Activated CD4-positive, alpha-beta T cell treated with anti-CD3 and anti-CD28 coated beads for 48 hours (primary cell): ENCODE measurements at places on chromosomes 1 and 21.

- DNase-seq, result no peak
Observed at GRCh38 chr1:106889583-106889982, 166.9 kb upstream of the PRMT6 start.

DNA sequence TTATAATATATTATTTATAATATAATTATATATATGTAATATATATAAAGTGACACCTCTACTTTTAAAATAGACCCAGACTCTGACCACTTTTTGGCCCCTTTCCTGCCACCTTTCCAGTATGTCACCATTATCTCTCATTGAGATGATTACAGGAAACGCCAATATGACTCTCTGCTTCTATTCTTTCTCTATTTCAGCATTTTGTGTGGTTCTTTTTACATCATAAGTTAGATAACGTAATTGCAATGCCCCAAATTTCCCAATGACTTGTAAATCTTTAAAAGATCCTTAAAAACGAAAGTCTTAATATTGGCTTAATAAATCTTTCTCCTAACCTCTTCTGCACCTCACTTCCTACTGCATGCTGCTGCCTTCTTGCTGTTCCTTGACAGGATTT is 8.1 kb upstream of the GBP5 start:
- no peak for DNase-seq

- no peak for DNase-seq
Observed at GRCh38 chr1:230299191-230300006, 126.7 kb downstream of the PGBD5 start.

DNA sequence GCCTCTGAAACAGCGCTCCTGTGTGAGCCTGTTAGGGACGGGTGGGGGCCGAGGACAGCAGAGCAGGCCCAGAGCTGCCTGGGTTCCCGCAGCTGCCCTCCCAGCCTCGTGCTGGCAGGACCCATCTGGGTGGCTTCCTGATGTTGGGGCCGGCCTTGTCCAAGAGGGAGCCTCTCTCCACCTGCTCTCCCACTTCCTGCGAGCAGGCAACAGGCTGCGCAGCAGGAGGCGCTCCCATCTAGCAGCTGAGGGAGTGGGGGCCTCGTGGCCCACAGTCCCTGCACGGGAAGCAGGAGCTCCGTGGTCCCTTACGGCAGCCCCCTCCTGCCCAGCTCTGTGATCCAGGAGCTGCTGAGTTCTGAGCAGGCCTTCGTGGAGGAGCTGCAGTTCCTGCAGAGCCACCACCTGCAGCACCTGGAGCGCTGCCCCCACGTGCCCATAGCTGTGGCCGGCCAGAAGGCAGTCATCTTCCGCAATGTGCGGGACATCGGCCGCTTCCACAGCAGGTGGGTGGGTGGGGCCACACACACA is 68.0 kb downstream of the TRIM11 start:
- DNase-seq, result no peak

GRCh38 chr21:31501926-31502325 is 157.6 kb upstream of the SOD1 start:
- DNase-seq, result no peak

- peak; percentile 64 for DNase-seq
Observed at GRCh38 chr1:207815913-207816291, 64.0 kb downstream of the CD46 start.

DNA sequence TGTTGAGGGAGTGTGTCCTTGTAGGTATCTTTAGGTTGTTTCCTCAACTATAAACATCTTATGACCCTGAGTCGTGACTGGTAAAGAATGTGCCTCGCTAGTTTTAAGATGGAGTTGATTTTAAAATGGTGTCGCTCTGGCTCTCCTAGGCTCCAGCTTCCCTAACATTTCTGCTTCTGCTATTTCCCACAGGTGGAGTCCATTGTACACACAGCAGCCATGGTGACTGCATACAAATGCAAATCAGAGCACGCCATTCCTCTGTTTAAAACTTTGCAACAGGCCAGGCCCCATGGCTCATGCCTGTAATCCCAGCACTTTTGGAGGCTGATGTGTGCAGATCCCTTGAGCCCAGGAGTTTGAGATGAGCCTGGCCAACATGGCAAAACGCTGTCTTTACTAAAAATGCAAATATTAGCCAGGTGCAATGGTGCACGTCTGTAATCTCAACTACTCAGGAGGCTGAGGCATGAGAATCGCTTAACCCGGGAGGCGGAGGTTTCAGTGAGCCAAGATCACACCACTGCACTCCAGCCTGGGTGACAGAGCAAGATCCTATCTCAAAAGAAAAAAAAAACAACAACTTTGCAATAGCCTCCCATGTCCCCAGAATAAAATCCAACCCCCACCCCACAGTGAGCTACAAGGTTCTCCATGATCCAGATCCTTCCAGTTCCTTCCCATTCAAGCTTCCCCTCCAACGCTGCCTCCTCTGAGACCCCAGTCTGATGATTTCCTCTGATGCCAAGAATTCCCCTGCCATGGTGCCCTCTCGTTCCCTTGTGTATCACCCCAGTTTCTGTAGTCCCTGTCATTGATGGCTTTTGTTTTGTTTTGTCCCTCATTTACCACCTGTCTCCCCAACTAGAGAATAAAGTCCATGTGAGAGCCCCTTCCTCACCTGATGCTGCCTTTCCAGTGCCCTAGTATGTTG is 36.9 kb upstream of the KLHDC7A start:
- DNase-seq, result no peak

DNA sequence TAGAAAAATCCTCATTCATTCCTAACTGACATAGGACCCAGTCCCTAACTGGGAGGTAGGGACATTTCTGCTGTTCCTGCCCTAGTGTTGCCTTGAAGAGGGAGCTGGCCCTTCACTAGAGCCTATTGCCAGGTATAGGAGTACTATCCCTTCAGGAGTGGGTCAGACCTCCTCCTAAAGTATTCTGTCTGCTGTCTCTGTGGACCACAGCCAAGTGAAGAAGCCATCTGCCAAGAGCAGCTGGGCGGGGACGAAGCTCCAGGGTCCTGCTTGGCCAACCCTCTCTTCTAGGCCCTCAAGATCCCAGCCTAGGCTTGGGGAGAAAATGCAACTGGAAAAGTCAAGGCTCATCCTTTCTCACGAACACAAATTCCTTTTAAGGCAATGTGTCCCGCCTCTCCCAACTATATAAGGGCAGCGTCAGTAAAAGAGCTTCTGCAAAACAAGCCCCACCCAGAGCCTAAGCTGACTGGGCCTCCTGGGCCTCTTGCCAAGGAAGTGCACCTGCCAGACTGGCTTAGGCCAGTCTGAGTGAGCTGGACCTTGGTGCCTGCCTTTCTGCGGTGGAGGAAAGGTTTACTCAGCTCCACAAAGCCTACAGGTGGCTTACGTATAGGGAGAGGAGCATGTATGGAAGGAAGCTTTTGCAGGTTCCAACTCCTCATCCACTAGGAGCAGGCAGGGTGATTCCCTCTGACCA is 638 bp upstream of the TUFT1 start:
- DNase-seq, result peak; percentile 53

DNA sequence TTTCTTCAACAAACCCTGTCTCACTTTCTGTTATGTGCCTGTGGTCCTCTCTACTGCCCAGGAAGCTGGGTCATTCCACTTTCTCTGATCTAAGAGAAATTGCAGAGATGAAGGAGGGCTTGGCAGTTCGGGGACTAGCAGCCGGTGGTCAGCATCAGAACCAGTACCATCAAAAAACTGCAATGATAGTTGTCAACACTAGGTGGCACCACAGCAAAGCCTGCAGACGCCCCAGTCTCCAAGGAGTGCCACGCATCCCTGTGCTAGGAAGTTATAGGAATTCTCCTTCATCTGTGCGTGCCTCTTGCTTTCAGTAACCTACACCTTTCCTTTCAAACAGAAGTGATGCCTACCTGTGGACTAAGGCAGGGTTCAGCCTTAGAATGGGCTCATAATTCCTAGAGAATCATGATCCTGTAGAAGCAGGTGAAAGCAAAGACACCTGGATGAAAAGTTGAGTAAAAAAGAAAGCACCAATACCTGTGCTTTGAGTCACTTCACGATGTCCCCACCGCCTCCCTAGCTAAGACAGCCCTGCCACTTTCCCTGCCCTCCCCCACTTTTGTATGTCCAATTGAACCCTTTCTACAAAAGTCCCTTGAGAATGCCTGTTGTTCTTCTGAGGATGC is 129.2 kb downstream of the ADAMTS1 start:
- peak; percentile 39 for DNase-seq

DNA sequence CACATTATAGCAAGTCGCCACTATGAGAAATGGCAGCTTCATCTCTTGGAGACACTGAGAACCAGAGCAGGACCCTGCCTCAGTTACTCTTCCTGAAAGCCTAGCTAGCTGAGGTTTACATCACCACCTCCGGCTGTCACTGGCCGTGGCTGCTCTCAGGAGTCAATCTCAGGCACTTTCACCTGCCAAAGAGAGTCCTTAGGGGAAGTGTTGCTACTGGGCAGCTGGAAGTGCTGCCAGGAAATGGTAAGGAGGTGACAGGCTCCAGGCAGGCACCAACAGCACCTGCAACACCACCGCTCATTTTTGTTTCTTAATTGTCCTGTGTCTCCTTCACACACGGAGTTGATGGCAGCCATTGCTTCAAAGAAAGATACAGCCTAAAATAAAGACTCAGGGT is 92.5 kb downstream of the DSCAM start:
- DNase-seq, result no peak

DNA sequence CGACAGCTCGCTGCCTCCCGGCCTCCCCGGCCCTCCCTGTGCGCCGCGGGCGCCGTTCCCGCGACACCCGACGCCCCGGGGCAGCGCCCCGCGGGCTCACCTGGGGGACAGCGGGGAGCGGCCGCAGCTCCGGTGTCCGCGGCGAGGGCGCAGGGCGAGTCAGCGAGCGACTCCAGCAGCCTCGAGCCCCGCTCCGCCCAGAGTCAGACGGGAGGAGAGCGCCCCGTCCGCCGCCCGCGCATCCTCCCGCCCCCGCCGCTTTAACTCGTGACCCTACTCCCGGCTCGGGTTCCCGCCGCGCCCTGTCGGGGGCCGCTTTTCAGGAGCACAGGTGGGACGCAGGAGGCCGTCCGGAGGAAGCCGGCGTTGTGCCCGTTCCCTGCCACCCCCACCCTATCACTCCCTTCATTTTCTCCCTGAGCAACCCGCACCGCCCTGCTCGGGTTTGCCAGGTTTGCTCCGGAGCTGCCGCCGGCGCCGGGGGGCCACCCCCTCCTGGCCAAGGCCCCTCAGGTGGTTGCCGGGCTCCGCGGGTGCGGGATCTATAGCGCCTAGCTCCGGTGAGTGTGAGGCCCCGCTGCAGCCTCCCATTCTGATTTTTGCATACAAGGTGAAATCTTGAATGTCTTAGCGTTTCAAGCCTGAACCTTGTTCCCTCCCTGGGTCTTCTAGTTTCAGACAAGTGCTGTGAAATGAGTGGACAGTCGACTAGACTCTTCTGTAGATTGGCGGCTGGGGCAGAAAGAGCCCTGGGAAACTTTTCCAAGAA is at the start of gene MCOLN3:
TSS of gene MCOLN3 (minus strand) at position 205 of the 769 bp plus-strand sequence. CDS start 3,140 bp downstream, outside the sequence.
- DNase-seq, result peak; percentile 42
